ENCODE measurements at places on chromosomes 6 and 20. TPM values are rescaled to one million over a fixed set of nuclear protein-coding genes. Genes with fewer than 3 reads are reported as not detected.

- DNase-seq: no peak
These were observed 17.1 kb upstream of the SNTA1 start for GRCh38 chr20:33460711-33461110.

DNA sequence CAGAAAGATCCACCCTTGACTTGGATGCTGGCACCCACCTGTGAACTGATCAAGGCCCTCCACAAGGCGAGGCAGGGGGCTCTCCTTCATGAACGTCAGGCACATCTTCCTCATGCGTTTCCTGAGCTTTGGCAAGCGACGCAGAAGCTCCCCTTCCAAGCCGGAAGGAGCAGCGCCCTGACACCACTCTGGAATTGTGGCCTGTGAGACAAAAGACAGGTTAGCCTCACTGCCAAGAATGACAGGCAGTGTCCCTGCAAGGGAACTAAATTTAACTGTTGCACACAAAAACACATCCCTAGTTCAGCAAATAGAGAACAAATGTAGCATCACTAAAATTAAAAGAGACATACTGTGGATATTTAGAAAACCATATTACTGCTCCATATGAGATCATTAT is 42.0 kb upstream of the LYRM2 start:
- DNase-seq: no peak

The ABHD16B gene
- total RNA-seq: not detected

DNA sequence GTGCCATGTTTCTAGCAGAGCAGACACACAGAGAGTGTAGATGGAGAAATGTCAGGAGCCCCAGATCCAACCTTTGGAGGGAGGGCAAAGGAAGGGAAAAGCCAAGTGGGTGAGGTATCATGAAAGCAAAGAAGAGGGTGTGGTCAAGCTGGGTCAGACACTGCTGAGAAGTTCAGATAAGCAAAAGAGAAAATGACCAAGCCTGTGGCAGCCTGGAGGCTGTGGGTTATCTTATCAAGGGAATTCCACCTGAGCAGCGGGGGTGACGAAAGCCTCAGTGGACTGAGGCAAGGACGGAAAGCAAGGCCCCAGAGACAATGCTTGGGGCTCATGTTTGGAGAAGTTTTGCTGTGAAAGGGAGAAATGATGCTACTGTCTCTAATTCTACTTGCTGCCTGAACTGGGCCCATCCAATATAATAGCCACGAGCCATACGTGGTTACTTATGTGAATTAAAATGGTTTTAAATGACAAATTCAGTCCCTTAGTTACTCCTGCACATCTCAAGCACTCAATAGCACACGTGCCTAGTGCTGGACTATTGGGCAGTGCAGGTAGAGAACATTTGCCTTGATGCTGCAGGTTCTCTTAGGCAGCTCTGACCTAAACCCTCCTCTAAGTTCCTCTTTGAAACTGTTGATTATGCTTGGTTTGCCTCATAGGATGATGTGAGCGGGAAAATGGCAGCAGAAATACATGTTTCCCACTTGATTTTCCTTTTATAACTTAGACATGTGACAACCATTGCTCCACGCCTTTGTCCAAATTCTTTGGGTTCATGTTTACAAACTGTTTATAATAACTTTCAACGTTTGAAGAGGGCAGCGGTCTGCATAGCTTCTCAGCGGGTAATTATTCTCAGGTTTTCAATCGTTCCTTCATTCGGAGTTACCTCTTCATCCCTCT is 63.7 kb downstream of the SLC22A23 start:
- no peak for DNase-seq

The SPDEF gene
- total RNA-seq: 0.20 TPM

The APOM gene
- total RNA-seq: 3.4 TPM

DNA sequence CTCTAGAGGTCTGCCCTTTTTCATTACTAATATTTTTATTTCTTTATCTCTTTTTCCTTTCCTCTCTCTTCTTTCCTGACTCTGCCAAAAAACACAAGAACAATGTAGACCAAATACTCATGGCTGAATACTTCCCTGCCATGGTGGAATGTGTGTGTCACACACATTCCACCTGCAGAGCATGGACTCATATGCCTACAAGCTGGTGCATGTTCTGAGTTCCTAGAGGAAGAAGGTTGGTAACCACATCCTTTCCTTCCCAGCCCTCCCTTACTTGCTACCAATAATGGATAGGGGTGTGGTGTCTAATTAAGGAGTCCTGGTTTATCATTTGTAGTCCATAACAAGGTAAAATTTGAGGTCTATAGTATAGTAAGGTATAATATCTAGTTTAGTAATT is 15.2 kb upstream of the CST9L start:
- no peak for DNase-seq

The SLC17A3 gene
- total RNA-seq: not detected

GRCh38 chr6:99611148-99611547 is 4.5 kb downstream of the PRDM13 start:
- no peak for DNase-seq

The PCMTD2 gene
- 30.5 TPM for total RNA-seq

- DNase-seq: no peak
These were observed 110.3 kb downstream of the TOX2 start for GRCh38 chr20:44024820-44025580.

GRCh38 chr20:8304124-8304816 is 172.2 kb downstream of the PLCB1 start:
- no peak for DNase-seq

The MMS22L gene
- total RNA-seq: 34.0 TPM

- no peak for DNase-seq
These were observed 62.5 kb downstream of the ERMARD start for GRCh38 chr6:169813969-169814368.

- DNase-seq: no peak
These were observed 27.6 kb downstream of the SLC22A23 start for GRCh38 chr6:3429211-3429610.

- no peak for DNase-seq
These were observed 25.9 kb downstream of the C6orf62 start for GRCh38 chr6:24692848-24693592.

The ADGRF5 gene
- 0.20 TPM for total RNA-seq

The DOK5 gene
- not detected for total RNA-seq

DNA sequence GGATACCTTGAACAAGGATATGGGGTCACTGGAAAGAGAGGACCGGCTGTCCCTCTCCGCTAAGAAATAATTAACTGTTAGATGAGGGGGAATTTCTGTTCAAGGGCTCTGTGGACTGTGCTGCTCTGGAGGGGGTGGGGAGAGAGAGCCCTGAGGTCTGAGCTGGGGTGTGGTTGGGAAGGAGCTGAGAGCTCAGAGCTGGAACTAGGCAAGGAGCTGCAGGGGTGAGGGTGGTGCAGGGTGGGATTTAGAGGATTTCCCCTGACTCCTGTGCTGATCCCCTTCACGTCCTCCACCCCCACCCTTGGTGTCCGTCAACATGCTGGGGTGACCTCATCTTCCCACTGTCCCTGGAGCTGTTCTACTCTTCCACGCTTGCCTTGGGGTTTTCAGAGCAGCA is 52.5 kb downstream of the HLA-A start:
- no peak for DNase-seq

DNA sequence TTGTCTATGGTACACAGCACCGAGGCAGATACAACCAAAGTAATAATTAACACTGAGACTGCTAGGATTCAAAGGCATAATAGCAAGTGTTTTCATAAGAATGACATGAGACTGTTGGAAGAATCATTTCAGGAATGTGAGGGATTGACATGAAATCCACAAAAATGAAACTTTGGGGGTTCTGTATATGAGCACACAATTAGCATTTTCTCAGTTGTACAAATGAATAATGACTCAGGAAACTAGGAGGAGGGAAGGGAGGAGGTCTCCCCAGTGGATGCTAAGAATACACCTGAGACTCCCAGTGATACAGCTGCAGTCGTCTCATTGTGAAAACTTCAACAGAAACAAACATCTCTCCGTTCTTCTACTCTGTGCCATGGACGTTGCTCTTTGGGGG is 428.4 kb upstream of the PLCB4 start:
- no peak for DNase-seq

DNA sequence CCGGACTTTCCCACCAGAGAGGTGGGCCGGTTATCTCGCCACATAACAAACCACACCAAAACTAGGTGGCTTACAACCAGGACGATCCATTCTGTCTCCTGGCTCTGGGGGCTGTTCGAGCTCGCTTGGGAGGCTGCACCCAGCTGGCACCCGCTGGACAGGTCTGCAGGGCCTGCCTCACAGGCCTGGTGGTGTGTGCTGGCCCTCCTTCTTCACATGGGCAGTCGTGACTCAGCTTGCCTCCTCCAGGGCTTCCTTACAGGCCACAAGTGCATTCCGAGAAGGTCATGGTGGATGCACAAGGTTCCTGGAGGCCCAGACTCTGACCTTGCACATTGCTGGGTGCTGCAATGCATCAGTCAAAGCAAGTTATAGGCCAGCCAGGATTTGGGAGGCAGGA is 34.2 kb downstream of the FOXF2 start:
- peak; percentile 38 for DNase-seq

The GHRH gene
- not detected for total RNA-seq

The HLA-DQB1 gene
- total RNA-seq: not detected

The POPDC3 gene
- 66.4 TPM for total RNA-seq

The ARMH2 gene
- total RNA-seq: not detected

DNA sequence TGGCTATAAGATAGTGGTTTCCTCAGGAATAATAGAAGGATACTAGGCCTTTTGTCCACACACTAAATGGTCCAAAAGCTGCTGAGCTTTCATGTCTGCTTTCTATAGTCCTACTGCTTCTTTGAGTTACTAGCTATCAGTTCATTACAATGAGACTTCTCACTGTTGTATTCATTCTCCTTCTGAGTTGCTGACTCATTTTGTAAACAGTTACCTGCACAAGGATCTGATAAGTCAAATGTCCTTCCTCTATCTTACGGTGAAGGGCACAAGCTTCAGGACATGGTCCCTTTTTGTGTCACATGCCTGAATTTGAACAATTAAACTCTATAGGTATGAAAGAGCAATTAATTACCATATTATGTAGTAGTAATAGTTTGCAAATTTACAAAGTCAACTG is 90.5 kb downstream of the MAN1A1 start:
- no peak for DNase-seq

- peak; percentile 40 for DNase-seq
These were observed 70.5 kb upstream of the ADTRP start for GRCh38 chr6:11848852-11849731.

DNA sequence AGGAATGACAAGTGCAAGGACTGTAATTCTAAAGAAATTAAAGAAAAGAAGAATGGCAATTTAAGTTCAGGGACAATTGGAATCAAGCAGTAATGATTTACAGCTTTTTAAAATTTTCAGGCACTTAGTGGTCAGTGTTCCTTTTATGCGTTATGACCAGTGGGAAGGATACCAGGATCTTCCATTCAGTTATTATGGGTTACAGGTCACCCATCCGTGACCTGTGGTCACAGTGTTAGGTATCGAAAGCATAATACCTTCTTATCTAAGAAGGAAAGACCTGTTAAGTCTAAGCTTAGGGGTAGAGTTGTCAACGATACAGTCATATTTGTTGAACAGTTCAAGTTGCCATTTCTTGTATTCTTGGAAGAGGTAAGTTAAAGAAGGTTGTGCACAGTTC is 253.8 kb downstream of the LAMA2 start:
- no peak for DNase-seq

- no peak for DNase-seq
These were observed 23.0 kb downstream of the TFB1M start for GRCh38 chr6:155291291-155291690.

- peak; percentile 32 for DNase-seq
These were observed 40.0 kb upstream of the OPN5 start for GRCh38 chr6:47741807-47742206.

The PERP gene
- 40.6 TPM for total RNA-seq

The ISM1 gene
- total RNA-seq: 0.39 TPM

DNA sequence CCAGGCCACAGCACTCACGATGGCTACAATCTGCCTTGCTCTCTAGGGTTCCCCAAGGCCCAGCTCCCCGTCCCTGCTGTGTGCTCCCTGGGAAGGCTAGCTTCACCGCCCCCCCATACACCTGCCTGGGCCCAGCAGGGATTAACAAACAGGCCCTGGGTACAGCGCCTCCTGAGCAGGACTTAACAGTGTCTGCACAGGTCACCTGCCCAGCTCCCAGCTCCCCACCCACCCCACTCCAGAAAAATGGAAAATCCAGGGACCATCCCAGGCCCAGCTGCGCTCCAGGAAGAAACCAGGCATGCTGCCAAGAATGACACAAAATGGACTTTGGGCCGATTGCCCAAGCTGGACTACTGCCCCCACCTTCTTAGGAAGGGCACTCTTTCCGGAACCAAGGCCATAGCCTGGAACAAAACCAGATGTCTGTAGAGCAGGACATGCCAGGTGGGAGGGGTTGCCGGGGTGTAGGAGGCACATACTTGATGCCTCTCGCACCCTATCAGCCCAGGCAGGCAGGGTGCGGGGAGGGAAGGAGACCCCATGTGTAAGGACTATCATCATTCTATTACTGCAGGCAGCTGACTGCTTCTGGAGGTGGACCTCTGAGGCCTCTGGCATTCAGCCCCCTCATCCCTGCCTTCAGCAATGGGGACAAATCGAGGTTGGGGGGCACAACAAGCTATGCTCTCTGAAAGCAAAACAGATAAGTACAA is 104.9 kb downstream of the SNX5 start:
- DNase-seq: peak; percentile 78

GRCh38 chr6:1379017-1379787 is 10.2 kb upstream of the FOXF2 start:
- DNase-seq: no peak

DNA sequence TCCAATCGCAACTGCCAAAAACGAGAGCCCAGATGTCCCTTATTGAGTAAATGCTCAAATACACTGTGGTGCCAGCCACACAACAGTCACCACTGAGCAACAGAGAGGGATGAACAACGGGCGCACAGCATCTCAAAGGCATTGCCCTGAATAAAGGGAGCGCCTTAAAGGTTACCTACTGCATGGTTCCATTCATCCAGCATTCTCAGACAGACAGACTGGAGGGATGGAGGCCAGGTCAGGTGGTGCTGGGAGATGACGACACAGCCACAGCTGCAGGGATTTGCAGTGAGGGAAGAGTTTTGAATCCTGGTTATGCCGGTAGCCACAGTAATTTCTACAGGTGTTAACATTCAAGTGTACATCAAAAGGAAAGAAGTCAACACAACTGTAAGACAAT is 615.5 kb upstream of the AGPAT4 start:
- DNase-seq: no peak

DNA sequence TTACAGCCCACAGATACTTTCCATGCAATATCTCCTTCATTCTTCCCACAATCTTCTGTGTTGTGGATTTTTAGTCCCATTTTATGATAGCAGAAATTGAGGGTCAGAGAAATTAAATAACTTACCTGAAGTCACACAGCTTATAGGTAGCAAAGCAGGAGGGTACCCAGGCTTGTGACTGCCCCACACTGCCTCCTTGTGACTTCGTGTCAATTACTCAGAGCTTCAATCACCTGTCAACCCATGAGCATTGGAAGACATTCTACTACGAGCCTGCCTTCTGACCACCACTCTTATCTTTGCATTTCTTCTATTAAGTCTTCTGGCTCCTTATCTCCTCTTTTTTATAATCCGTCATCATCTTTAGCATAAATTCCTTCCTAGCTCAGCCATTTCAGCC is 71.6 kb upstream of the NRSN1 start:
- DNase-seq: no peak
